NCI-H524 (cell line): ENCODE measurements at places on chromosomes 6 and 20.

- no peak for DNase-seq
These were observed 109.4 kb downstream of the ATXN1 start for GRCh38 chr6:16651871-16652270.

- DNase-seq: no peak
These were observed 227.1 kb downstream of the NFATC2 start for GRCh38 chr20:51315390-51315789.

DNA sequence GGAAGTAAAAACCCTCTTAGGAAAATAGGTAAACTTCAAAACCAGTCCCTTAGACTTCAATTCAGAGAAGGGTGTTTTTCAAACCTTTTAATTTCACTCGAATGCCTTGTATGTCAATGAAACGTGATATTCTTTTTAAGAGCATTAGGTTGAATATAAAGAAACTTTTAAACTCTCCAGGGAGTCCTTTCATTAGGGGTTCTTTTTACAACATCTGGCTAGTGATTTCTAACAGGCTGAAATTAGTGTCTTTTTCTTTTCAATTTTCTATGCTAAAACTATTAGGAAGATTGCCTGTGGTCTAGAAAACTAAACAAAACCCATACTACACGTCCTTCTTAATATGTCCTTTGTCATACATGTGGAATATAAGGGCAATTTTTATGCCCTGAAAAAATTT, 569.7 kb upstream of the CITED2 start:
- peak; percentile 40 for DNase-seq

DNA sequence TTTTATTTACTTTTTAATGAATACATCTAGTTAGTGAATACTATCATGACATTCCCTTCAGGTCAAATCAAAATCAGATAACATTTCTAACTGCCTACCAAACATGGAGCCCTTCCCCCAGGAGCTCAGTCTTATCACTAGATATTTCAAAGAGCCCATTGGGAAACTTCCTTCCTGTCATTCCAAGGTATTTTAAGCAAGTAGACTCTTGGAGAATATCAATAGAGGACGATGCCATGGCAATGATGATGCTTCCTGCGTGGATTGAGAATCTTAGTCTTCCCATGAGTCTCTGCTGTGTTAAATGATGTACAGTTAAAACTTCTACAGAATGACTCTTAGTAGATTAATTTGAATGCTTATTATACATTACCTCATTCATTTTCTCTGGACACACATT, 384.9 kb downstream of the CENPW start:
- no peak for DNase-seq

DNA sequence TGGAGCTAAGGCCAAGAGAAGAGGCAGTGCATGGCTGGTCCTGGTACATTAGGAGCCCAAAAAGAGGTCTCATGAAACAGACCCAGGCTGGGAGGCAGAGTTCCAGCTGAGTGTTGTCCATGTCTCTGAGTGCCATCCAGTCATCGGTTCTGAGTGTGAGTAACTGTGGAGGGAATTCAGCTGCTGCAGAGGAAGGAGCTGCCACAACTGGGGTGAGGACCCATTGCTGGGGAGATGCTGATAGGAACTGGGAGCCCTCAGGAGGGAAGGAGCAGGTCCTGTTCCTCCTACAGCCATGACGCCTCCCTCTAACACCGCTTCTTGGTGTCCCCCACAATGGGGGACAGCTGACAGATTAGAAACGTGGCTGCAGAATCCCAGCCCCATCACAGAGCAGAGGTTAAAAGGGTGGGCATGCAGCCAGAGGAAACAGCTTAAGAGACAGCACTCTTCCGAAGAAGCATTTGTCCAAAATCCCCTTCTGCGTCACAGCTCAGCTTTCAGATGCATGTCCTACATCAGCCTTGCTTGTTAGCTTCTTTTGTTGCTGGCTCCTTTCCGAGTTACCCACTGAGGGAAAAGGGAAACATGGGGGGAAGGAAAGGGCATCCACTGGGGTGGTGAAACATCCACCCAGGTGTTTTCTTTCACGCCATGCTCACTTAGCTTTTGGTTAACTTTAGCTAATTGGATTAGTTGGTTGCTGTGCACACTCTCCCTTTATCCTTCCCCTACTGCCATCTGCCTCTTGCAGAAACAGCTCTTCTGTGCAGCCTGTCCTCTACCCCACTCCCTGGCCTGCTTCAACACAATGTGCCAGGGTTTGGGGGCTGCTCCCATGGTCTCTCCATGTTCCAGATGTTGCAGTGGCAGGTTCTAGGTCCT, 239.2 kb downstream of the SYNDIG1 start:
- DNase-seq: peak; percentile 95

DNA sequence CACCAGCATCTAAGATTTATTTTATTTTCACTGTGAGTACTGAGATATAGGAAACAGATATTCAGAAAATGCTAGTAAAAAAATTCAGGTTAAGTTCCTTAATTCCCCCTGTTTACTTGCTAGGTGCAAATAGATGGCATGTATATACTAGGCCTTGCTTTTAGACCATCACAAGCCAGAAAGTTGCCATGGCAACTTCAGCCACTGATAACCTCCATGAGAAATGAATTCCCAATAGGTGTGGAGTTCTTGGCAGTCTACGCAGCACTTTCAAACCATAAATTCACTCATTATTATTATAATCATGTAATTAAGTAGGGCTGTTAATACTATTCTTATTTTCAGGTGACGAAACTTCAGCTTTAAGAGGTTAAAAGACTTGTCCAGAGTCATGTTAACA, 251.6 kb upstream of the TFAP2D start:
- no peak for DNase-seq

GRCh38 chr6:140193269-140193668, 818.8 kb upstream of the CITED2 start:
- no peak for DNase-seq

DNA sequence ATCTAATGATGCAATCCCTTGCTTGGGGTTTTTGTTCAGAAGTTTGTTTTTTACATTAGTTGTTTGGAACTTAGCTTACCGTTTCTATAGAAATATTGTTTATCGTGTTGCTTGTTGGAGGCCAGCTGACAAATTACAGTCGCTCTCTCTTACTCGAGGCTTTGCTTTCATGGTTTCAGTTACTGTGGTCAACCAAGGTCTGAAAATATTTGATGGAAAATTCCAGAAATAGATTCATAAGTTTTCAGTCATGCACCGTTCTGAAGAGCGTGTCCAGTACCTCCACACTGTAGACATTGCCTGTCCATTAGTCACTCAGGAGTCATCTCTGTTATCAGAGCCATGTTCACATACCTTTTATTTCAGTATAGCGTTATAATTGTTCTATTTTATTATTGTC, 47.9 kb downstream of the DEK start:
- no peak for DNase-seq

DNA sequence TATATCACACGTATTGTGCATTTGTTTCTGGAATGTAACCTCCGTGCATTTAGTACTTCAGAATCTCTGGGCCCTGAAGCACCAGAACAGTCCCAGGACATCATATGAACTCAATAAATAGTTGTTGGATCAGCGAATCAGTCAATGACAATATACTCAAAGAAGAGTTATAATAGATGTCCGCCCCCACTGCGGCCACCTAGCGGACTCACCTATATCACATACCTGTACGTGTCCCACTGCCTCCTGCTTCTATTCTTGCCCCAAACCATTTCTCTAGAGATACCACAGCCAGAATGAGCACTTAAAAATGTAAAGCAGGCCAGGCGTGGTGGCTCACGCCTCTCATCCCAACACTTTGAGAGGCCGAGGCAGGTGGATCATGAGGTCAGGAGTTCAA, 73.9 kb downstream of the DCDC2 start:
- no peak for DNase-seq

DNA sequence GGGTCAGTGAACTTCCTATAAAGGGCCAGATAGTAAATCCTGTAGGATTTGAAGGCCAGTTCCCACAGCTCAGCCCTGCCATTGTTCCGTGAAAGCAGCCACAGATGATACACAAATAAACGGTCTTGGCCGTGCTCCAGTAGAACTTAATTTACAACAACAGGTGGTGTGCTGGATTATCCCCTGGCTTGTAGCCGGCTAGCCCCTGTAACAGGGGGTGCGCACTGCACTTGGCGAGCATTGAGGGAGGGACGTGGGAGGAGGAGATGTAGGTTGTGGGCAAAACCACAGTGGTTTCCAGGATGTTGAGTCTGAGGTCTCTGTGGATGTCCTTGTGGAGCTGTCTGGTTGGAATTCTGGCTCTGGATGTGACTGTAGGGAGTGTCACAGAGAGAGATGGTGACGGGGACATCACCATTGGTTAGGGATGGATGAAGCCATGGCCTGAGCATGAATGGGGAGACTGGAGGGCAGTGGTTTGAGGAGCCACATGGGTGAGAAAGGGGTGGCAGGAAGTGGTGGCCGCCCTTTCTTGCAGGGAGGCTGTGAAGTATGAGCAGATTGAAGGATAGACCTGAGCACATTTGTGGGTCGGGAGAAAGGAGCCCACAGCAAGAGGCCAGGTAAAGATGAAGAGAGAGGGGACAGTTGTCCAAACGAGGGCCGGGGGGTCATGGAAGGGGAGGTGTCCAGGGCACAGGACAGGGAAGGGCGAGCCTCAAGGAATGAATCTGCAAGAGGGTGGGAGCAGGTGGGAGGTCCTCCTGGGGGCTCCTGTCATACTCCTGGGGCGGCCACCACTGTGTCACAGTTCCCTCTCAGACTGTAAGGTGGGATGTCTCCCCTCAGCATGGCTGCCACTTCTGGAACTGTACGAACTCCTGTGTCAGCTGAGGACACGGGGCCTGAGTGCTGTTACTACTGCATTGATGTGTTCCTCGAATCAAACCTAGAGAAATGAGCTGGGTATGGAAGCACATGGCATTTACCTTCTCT, 53.6 kb downstream of the CDH26 start:
- peak; percentile 95 for DNase-seq

DNA sequence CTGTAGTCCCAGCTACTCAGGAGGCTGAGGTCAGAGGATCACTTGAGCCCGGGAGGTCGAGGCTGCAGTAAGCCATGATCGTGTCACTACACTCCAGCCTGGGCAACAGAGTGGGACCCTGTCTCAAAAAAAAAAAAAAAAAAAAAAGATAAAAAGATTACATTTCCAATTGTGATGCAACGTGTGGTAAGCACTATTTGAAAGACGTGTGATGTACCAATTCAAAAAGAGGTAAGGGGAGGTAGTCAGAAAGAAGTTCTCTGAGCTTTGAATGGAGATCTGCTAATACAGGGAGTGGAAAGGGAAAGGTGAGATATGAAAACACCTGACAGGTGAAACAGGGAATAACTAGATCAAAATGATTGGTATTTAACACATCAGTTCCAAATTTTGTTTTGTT, 11.9 kb downstream of the GOPC start:
- DNase-seq: no peak

- DNase-seq: no peak
These were observed 24.7 kb upstream of the HINT3 start for GRCh38 chr6:125931733-125932450.

DNA sequence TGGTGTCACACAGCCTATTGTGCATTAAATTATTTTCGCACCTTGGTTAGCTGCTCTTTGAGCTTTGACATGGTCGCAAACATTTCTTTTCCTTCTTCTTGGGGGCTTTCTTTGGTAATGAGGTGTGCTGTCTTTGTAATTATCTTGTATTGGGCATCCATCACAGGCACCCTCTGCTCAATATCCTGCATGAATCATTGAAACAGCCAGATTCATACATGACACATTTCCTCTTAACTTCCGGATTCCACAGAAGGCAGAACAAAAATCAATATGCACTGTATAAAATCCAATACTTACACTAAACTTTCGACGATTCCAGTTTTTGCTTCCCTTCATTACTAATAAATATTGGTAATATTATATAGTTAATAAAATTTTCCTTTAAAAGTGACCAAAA, 175.6 kb downstream of the SYNE1 start:
- DNase-seq: no peak

DNA sequence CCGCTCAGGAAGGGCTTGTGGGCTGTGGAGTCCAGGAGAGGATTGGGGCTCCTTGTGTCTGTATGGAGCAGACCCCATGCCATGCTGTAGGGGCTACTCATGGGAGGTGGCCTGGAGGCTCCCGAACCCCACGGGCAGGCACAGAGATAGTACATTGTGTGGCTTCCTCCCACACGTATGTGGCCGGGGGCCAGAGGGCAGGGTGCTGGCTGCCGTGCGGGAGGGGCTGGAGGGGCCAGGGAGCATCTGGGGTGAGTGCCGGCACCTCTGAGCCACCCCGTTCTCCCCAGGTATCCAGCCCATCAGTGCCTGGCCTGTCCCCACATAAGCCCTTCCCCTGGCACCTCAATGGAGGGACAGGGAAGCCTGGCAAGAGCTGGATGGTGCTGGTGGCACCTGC, 7.6 kb downstream of the RBBP8NL start:
- no peak for DNase-seq

DNA sequence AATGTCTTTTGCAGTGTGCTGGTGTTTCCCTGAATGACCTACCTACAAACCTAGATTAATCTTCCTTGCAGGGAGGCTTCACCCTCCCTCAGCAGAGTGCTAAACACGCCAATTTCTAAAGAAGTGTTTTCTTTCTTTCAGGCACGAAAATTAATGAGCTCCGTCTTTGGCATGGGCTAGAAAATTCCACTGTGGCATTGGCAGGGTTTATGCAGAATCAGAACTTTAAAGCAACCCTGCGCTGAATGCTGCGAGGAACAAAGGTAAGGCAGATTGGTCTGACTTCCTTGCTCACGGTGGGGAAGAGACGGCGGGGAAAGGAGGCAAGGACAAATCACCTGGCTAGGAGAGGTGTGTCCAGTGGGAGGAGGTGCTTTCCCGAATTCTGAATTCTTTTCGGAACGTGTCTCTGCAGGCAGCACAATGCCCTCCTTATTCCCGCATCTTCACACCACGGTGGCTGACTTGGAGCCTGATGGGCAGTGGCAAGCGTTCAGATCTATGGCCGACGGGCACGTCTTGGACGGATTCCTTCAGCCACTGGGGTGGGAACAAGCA, 6.2 kb upstream of the BANF2 start:
- DNase-seq: no peak

GRCh38 chr6:143595251-143596036, 82.3 kb upstream of the PHACTR2 start:
- no peak for DNase-seq

DNA sequence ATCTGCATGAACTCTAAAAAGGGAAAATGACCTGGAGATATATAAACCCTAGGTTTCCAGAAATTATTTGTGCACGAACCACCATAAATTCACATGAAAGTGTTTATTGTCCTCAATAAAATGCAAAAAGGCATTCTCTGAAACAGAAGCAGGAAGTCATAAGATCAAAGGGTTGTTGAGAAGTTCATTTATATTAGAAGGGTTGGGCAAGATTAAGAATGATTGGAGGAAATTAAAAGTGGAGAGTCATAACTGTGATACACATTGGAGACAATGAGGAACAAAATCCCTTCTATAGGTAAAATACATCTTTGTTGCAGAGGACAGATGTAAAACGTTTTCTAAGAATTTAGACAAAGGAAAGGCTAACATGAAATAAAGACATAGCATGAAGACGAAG, 476.8 kb downstream of the CBLN4 start:
- no peak for DNase-seq
